ENCODE measurements at places on chromosomes 13 and 19.

GRCh38 chr13:45132369-45133064 lies 12.2 kb downstream of the GTF2F2 start:
- no peak for DNase-seq

- DNase-seq = peak; percentile 75
Measured at GRCh38 chr13:94312511-94313216, 166.8 kb downstream of the DCT start.

- DNase-seq = no peak
Measured at GRCh38 chr13:59358014-59358413, 805.7 kb downstream of the DIAPH3 start.

DNA sequence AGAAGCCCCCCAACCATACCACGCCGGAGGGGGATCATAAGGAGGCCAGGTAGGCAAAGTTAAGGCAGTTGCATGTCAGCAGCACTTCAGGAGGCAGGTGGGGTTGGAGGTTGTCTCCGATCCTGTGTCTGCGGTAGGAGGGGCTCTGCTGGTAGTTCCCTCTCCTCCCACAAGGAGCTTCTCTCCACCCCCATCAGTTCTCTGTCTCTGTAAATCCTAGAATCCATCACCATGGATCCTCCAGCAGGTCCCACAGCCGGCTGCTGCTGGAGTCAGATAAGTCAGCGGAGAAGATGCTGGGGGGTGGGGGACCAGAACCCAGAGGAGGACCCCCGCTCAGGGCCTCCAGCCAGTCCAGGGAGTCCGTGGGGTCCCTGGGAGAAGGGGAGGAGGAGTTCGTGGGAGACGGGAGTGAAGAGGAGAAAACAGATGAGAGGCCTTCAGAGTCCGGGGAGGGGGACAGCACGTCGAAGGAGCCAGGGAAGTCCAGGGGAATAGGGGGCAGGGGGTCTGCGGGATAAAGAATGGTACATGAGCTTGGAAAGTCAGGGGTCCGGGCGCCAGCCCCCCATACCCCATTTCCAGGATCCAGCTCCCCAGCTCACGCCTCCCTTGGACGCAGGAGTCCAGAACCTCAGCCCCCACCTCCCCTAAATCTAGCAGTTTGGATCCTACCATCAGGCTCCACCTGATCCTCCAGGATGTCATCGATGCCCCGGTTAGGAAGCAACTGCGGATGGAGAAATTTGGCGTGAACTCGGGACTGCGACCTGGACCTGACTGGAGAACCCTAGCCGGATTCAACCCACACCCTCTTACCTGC lies 6.3 kb downstream of the MAMSTR start:
- DNase-seq = no peak

DNA sequence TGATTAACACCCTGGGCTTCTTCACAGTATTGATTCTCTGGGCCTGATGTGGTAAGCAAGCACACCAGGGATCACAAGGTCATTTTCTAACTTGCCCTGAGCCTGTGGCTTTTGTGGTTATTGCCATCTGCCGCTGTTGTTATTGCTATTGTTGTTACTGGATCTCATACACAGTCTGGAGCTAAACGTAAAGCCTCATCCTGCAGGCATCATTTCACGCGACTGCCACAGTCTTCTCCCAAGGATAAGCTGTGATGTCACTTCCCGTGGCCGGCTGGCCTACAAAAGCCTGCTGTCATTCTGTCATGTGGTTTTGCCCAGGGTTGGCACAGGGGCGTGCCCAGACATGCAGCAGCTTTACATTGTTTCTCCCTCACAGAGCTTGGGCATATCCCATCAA lies 154.0 kb upstream of the GPR12 start:
- DNase-seq = peak; percentile 23

All from T-helper 1 cell (primary cell).